ENCODE measurements at places on chromosomes 1 and 21. TPM values are rescaled to one million over a fixed set of nuclear protein-coding genes. Genes with fewer than 3 reads are reported as not detected.

The C1orf94 gene
- not detected for total RNA-seq

DNA sequence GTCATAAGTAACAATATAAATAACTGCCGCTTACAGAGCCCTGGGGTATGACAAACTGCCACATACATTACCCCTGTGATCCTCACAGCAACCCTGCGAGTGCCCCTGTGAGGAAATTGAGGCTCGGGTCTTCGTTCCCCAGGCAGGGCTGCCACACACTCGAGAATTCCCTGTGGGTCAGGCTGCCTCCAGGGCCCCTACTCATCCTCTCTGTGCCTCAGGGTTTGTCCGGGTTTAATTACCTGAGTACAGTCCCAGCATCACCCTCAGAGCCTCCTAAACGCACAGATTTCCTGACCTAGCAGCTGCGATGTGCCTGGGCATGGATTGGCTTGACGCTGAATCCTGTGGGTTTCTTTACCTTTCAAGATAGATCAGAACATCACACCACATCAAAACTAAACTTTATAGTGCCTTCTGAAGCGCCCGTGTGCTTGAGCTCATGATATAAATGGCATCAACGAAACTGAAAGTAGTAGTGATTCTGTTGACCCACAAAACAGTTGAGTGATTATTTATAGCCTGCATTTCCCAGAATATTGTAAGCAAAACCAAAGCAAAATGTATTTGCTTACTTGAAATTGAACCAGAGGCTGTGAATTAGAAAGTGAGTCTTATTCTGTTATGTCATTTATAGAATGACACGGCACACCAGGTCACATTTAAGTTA is 14.0 kb downstream of the SLC37A1 start:
- DNase-seq: peak; percentile 80

The DIP2A gene
- total RNA-seq: 21.1 TPM

DNA sequence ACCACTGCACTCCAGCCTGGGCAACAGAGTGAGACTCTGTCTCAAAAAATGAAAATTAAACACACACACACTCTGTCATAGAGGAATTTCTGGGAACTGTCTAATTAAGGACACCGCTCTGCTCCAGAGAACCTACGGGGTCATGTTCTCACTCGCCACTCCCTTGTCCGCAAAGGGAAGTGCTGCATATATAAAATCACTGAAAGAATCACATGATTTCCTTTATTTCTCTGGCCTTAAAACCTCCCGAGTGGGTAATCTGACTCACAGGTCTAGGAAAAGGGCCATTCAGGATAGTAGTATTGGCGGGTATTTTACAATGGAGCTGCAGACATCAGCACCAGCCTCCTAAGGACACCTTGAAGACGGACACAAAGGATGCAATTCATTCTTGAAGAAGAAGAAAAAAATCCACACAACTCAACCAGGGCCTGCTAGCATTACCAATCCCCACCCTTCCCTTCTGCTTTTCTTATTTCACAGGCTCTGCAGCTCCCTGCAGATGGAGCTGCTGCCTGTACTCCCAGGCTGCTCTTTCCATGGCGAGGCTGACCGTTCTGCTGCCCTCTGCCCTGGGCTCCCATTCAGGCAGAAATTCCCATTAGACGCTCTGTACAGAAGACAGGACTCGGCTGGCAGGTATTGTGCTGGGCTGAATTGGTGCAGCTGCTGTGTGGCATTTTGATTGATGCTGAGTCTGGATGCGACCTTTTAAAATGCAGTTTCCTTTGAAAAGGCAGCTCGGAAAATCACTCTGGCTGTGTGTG is 53.3 kb upstream of the FAM89A start:
- DNase-seq: no peak

The ADCY10 gene
- not detected for total RNA-seq

DNA sequence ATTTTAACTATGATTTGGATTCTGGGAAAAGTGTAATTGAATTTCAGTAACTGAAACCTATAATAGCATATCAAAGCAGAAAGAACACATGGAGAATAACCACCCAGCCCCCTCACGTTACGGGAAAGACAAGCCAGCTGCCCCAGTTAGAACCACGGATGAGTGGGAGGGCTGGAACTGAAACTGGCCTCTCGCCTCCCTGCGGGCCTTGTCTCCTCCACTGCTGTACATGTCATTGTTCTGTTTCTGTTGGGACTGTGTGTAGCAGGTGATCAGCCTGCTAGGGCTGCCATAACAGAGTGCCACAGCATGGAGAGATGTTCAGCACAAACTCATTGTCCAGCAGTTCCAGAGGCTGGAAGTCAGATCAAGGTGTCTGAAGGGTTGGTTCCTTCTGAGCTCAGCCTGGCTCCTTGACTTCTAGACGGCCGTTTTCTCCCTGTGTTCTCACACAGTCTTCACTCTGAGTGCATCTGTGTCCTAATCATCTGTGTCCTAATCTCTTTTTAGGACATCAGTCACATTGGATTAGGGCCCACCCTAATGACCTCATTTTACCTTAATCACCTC is 52.4 kb downstream of the MAP3K21 start:
- no peak for DNase-seq

DNA sequence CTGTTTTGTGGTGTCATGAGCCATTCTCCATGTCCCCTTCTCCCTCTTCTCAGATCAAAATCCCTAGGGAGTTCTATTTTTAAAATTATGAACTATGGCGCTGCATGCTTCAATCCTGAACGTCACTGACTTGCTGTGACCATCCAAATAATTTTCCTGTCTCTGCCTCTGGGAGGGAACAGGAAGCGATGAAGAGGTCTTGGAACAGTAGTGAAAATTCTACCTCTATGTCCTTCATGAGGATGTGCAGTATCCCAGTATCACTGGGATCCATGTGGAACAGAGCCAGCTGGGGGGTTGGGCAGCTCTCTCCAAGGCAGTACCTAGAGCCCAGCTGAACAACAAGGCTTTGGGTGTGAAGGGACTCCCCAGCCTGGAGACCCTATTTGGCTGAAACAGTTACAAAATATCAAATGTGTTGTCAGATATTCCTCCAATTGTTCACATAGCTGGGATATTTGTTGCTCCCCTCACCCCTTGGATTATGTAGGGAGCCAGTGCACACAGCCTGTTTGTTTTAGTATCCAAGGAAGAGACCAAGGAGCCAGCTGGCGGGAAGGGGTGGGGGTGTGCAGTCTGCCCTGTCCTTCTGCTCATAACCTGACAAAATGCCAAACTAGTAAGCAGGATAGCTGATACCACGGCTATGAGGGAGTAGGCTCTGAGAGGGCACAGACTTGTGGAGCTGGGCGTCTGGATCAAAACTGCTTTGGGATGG is 7.6 kb downstream of the DCLRE1B start:
- DNase-seq: no peak

Data from GM12878 (cell line).